ENCODE measurements at places on chromosomes 12 and 14. TPM values are rescaled to one million over a fixed set of nuclear protein-coding genes. Genes with fewer than 3 reads are reported as not detected.

DNA sequence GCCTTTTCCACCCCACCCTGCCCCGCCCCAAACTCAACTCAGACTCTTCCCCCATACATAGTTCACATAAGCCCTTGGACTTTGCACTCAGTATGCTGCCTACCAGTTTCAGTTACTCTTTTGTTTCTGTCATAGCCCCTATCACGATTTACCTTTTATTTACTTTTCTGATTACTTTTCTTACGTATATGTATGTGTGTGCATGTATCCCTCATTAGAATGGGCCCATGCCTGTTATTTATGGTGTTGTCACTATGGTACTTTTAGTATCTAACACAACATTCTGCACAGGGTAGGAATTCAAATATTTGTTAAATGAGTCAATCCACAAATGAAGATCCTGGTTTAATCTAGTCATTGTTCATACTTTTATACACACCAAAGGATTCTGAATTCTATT is 16.5 kb upstream of the LUM start:
- no peak for DNase-seq

DNA sequence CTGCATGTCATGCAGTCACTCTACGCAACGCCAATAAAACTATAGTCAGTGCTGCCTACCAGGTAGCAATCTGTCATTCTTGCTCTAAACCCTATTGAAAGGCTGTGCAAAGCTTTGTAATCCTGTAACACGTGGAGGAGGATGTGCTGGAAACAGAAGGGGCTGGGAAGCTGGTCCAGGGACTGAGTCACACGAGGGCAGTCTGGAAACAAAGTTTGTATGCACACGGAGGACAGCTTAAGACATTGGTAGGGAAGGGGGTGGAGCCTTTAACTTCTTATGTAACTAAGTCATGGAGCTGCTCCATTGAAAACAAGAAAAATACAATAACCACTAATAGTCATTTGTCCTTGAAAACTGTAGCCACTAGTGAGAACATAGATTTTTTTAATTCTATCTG is 128.0 kb downstream of the BCAT1 start:
- no peak for DNase-seq

DNA sequence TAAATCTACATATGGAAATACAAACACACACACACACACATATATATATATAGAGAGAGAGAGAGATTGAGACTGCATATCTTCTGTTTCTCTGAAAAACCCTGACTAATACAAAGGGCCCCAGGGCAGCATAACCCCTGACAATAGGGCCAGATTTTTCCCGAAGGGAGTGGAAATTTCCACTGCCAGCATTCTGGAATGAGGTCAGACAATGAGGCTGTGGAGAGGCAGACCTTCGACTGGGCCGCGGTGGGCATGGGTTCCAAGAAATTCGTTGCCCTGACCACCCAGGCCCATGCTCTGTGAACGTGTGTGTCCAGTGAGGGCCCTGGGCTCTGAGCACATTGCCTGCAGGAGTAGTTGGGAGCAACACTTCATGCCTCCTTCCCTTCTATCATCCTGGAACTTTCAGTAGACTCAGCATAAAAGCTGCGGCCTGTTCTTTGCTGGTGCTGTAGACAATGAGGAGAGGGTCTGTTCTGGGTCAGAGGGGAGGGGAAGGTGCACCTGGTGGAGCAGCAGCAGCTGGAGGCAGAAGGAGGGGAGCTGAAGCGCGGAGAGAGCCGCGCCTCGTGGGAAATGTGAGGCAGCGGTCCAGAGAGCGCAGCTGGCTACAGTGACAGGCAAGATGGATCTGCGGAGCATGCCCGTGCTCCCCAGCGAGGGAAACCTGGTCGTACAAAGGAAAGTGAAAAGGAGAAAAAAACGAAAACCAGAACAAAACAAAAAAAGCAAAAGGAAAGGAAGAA is 25.6 kb upstream of the CCDC60 start:
- DNase-seq, result no peak

GRCh38 chr14:68364792-68365192 is 428.1 kb downstream of the ZFP36L1 start:
- DNase-seq, result no peak

DNA sequence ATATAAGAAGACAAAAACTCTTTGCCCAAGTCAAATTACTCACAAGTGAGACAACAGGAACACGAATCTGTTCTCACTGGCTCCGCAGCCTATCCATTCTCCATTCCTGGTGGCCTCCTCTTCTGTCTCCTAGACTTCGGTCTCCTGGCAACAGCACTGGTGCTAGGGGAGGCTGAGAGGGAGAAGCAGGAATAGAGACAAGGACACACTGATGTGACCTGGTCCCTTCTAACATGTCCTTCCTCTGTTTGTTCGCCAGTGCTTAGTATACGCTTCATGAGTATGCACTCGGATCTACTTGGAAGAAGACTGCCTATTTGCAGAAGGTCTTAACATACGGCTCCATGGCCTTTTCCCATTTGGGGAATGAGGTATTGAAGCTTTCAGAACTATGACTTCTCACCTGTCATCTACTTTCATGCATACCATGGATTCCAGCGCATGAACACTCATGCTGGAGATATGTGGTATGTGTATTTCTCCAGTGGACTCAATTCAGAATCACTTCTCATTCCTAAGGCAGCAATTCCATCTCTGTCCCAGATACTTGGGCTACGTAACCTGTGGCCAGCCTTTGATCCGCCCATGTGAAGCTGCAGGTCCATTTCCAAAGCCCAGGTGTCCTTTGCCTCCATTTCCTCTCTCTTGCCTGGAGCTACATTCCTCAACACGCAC is 33.9 kb downstream of the BHLHE41 start:
- no peak for DNase-seq

DNA sequence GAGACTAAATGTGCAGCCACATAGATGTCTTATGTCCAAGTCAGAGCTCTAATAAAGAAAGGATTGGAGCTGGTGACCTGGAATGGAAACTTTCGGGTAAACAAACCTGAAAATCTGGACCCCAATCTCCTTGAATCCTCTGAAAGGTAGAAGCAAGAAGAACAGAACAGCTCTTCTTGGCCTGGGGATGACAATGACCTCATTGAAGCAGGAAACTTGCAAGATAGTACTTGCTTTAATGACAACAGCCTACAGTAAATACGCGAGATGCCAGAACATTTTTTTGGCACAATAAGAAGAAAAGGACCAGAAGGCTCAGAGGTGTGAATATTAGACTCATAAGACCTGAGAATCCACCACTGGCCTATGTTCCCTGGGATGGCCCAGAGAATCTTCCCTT is 4.1 kb upstream of the PRIMA1 start:
- no peak for DNase-seq

GRCh38 chr12:2053691-2054090 is 904 bp downstream of the CACNA1C start:
- DNase-seq, result no peak

DNA sequence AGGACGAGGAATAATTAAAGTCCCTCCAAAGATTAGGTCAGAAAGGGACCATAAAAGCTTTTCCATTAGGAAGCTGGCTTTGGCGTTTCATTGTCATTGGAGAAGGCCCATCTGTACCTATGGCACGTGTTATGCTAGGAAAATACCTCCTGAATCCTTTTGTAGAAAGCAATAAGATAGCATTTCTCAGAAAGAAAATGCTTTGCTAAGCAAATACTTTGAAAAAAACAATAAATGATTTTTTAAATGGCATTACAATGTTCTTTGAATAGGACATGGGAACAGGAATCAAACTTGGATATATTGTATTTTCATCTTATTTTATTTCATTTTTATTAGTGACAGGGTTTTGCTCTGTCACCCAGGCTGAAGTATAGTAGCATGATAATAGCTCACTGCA is 967.7 kb downstream of the NRXN3 start:
- no peak for DNase-seq

GRCh38 chr12:51098611-51099010 is 15.2 kb upstream of the CSRNP2 start:
- DNase-seq, result no peak

DNA sequence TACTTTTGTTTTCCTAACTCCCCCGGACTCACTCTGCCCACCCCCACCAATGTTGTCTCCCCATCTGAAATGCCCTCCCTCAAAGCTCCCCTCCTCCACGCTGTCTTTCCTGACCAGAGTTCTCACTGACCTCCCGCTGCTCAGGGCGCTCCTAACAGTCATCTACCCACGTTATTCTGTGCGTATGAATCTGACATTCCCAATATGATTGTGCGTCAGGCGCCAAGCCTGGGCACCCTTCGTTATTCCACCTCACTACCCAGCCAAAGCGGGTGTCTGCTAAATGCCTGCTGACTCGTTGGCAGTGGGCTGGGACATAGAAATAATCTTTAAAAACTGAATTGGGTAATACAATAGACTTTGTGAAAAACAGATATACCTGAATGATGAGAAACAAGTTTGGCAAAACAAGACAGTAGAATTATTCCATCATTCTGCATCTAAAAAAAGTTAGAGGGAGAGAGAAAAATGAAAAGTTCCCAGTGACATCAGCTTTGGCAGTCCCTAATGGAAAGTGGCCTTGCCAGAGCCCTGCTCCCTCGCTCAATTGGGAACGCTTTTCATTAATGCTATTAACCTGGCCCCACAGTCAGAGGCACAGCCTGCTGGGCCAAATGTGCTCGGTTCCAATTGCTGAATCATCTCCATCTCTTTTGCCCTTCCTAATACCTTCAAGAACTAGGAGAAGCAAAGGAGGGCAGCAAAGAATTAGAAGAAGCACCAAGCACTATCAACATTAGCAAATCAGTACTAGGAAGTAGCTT is 74.0 kb upstream of the PLXNC1 start:
- DNase-seq, result no peak

- no peak for DNase-seq
These were observed 48.0 kb downstream of the CD163L1 start for GRCh38 chr12:7395950-7396349.

- DNase-seq, result no peak
These were observed 106.4 kb upstream of the MDM1 start for GRCh38 chr12:68438601-68439000.

DNA sequence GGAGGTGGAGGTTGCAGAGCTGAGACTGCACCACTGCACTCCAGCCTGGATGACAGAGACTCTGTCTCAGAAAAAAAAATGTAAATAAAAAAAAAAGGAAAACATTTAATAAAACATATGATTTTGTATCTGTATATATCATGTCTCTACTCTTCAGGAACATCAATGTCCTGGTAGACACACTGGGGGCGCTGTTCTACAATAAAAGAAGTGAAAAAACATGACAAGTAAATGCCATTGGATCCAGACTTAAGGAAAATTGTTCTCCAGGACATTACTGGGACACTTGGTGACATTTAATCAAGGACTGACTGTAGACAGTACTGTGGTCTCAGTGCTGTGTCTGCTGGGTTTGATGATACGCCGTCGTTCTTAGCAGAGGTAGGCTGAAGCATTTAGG is 15.5 kb upstream of the KLC1 start:
- no peak for DNase-seq

GRCh38 chr12:107053709-107054108 is 39.6 kb downstream of the CRY1 start:
- no peak for DNase-seq

DNA sequence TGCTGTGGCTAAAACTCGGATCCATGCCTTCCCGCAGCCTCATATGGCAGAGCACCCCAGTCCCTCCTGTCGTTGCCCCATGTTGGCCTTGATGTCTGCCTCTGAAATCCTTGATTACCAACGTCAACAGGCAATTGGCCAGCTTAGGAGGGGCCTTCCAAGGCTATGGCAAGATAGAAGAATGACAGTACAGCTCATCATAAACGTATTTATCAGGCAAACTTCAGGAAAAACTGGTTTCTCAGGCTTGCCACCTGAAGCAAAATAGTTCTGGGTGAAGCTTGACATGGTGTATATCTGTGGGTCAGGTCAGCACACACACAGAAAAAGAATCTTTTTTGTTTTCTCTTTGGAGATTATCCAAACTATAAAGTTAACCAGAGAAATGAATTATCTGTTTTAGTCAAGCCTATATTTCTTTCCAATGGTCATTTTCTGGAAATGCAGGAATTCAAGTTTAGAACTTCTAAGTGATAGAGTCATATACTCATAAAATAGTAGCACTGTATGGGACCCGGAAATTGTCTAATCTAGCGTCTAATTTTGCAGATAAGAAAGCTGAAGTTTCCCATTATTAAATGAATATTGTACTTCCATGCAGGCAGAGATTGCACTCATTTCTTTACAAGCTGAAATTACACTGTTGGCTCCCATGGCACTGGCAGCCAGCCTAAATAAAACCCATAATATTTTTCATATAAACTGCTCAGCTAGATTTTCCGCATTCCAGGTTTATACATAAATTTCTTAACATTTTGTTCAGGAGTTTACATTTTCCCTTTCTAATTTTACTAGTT is 24.4 kb upstream of the DUSP16 start:
- no peak for DNase-seq

GRCh38 chr12:11814374-11814773 is 164.9 kb downstream of the ETV6 start:
- DNase-seq, result no peak

GRCh38 chr12:11727133-11727664 is 77.7 kb downstream of the ETV6 start:
- no peak for DNase-seq

DNA sequence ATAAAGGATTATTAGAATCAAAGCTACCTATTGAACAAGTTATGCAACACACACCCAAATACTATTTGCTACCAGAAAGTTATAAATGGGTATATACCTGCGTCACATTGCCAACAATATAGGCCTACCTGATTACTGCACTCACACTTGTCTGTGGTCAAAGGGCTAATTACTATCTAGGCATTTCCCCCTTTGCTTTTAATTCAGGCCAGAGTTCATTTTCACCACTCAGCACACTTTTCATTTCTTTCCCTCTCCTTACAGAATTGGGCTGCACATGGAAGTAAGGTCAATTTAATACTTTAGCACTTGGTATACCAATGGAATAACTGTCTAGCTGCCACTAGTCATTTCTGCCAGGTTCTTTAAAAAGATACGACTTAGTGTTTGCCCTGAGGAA is 1.7 kb downstream of the SOS2 start:
- DNase-seq, result no peak

DNA sequence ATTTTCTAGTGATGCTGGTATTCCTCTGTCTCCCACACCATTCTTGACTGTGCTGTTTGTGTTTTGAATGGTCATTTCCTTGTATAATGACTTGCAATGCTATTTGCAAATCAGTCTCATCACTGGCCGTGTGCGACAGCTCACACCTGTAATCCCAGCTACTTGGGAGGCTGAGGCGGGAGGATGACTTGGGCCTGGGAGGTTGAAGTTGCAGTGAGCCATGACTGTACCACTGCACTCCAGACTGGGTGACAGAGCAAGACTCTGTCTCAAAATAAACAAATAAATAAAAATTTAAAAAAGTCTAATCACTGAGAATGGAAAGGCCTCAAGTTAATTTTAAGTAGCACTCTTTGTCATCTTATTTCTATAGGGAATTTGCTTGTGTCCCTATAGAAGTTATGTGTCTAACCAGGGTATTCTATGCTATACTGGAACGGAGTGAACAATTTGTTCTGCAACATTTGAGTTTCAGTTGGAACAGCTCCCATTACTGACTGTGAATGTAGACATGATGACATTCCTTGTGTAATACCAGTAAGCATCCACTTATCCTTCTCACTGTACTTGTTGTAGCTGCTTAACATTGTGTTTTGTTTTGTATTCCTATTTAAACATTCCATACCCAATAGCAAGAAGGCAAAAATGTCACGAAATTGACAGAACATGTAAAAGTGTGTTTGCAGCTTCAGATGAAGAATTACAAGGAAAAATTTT is 126.3 kb downstream of the MGST1 start:
- no peak for DNase-seq

Gene CMA1
- polyA plus RNA-seq, result not detected

Gene DLK1
- 27.5 TPM for polyA plus RNA-seq

Gene TAS2R30
- not detected for polyA plus RNA-seq

Gene LRTM2
- polyA plus RNA-seq, result not detected

Gene SOAT2
- not detected for polyA plus RNA-seq

Gene AQP6
- polyA plus RNA-seq, result not detected

Gene ESR2
- 2.8 TPM for polyA plus RNA-seq

Gene IKZF4
- 6.4 TPM for polyA plus RNA-seq

Gene EEF1AKMT3
- 7.9 TPM for polyA plus RNA-seq

Gene LAG3
- 0.07 TPM for polyA plus RNA-seq

Gene FOXG1
- polyA plus RNA-seq, result 1.3 TPM
